Stimulated activated CD4-positive, alpha-beta T cell treated with anti-CD3 and anti-CD28 coated beads, Interleukin-1b, Interleukin-23, amount 100 ng/mL, for 1 hour (primary cell): ENCODE measurements at places on chromosomes 5 and 9.

DNA sequence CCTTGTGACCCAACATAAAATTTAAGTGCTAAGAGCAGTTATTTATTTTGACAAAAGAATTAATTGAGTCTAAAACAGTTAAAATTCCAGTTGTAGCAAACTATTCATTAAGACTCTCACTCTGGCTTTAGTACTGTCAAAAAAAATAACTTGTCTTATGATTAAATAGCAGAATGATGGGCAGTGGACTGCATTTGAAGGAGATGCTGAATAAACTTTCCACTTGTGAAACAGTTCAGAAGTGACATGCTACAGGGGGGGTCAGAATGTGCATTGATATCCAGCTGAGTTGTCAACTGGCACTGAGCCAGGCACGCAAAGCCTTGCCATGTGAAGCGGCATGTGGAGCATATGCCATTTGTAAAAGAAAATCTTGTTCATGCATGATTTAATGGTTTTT is 76.0 kb downstream of the FCHO2 start:
- no peak for DNase-seq

DNA sequence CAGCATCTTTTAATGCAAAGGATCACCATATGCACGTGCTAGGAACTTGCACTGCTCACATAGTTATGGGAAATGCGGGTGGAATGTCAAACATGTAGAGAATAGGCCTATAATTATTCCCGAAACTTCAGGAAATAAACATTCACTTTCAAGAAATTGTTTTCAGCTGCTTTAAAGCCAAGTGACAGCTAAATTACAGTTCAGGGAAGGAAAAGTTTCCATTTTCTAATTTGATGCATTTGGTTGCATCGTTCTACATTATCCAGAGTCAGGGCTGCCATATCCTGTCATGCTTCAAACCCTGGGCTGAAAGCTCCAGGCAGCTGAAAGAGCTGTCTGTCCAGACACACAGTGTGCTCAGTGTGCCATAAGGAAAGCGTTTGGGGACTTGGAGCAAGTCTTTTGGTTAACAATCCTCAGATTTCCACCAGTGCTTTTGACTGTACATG is 518.1 kb downstream of the CSNK1G3 start:
- no peak for DNase-seq

DNA sequence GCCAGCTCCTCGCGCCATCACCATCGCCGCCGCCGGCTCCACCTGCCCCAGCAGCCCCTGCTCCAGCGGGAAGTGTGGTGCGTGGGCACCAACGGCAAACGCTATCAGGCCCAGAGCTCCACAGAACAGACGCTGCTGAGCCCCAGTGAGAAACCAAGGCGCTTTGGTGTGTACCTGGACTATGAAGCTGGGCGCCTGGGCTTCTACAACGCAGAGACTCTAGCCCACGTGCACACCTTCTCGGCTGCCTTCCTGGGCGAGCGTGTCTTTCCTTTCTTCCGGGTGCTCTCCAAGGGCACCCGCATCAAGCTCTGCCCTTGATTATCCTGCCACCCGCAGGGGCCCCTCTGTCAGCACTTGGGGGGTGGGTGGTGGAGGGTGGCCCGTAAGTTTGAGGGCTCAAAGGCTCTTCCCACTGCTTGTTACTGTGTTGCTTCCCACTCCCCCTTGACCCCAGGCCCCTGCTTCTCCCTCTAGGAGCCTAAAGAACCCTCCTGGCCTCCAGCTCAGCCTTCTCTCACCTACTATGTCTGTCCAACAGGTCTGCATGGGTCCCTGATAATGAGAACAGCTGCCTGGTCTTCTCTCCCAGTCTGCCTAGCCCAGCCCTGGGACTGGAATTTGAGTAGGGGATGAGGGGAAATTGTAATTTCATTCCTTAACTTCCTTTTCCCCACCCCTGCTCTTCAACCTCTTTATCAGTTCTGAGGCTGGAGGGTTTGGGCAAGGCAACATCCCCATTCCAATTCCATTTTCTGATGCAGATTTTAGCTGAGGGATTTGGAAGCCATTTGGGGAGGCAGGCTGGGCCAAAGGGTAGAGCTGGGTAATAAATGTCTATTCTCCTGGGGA is 9.0 kb downstream of the RACK1 start:
- no peak for DNase-seq

DNA sequence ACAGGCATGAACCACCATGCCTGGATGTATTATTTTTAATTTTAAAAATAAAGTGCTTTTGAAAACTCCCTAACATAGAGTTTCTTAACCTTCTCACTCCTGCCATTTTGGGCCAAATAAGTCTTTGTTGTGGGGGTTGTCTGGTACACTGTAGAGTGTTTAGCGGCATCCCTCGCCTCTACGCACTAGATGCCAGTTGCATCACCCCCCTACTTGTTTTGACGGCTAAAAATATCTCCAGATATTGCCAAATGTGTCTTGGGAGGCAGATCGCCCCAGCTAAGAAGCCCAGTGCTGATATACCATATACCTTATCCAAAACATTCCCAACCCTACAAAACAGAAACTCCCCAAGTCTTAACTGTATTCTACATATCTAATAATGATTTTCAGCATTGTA is 54.6 kb downstream of the SCAI start:
- no peak for DNase-seq

GRCh38 chr5:135324897-135325650 is 74.0 kb downstream of the MACROH2A1 start:
- no peak for DNase-seq

GRCh38 chr9:36698984-36699383 is 126.3 kb downstream of the MELK start:
- DNase-seq = no peak

GRCh38 chr9:87140605-87141109 is 193.4 kb upstream of the GAS1 start:
- DNase-seq = no peak

GRCh38 chr5:38524022-38524421 is 32.4 kb downstream of the LIFR start:
- no peak for DNase-seq

- no peak for DNase-seq
These were observed 19.8 kb upstream of the NUDT12 start for GRCh38 chr5:103582364-103582763.

GRCh38 chr5:55324815-55325418 is 17.1 kb downstream of the MTREX start:
- DNase-seq = no peak

- no peak for DNase-seq
These were observed 30.7 kb downstream of the TERT start for GRCh38 chr5:1264211-1264610.

DNA sequence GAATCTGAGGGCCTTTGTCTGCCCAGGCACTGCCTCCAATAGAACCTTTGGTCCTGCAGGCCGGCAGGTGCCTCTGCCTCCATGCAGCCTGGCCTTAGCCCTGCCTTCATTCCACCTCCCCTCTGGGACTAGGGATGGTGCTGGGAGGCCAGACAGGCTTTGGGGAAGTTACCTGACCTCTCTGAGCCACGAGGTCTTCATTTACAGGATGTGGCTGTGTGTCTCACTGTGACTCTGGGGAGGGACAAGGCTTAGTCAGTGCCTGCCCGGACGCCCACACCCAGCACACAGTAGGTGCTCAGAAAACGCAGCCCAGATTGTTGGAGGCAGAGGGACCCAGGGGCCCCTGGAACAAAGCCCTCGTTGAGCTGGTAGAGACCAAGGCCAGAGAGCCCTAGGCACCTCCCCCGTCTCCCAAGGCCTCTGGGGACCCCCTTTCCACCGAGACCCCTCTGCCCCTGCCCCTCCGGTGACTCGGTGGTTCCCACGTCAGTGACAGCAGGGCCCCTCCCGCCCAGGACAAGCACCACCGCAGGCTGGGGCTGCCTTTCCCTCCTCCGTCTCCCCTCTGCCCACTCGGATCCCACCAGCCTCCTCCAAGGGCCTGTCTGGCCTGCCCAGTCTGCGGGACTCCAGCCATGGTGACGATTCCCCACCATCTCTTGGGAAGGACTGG is 46.9 kb upstream of the EGFL7 start:
- DNase-seq = no peak

DNA sequence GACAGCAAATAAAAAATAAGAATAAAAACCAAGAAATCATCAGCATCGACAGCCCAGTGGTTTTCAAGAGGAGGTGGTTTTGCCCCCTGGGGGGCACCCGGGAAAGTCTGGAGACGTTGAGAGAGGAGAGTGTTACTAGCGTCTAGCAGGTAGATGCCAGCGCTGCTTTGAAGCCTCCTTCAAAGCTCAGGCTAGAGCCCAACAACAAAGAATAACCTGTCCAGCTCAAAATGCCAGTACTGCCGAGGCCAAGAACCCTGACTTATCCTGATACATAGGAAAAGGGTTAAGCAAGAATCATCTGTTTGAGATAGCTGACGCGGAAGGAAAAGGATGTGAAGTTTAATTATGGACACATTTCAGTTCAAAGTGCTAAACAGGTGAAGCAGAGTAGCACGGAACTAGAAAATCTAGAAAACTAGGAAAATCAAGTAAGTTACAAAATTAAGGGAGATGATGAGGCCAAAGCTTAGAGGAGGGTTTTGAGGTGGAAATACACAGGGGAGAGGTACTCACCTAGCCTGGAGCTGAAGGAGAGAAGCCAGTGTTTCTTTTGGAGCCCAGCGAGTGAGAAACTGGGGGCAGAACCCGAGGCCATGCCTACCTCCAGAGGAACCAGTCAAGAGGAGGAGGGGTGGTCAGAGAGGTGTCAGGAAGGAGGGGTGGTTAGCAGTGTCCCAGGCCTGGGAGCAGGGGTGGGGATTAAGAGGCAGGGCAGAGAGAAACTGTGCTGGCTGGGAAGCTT is 121.0 kb upstream of the RETREG1 start:
- DNase-seq = no peak
